ENCODE measurements at places on chromosomes 16 and 17. TPM values are rescaled to one million over a fixed set of nuclear protein-coding genes. Genes with fewer than 3 reads are reported as not detected.

The SOX8 gene
- total RNA-seq, result 55.6 TPM

The KRT28 gene
- total RNA-seq, result not detected

The G6PC1 gene
- not detected for total RNA-seq

The CD300E gene
- not detected for total RNA-seq

The TP53TG3D gene
- total RNA-seq, result not detected

The NPIPA5 gene
- total RNA-seq, result not detected

The SPNS3 gene
- total RNA-seq, result 1.1 TPM
